ENCODE measurements at places on chromosomes 3 and 15.

- DNase-seq, result no peak
Observed at GRCh38 chr3:187006864-187007630, 76.7 kb downstream of the ST6GAL1 start.

- DNase-seq, result no peak
Observed at GRCh38 chr3:141710888-141711616, 27.0 kb upstream of the RNF7 start.

DNA sequence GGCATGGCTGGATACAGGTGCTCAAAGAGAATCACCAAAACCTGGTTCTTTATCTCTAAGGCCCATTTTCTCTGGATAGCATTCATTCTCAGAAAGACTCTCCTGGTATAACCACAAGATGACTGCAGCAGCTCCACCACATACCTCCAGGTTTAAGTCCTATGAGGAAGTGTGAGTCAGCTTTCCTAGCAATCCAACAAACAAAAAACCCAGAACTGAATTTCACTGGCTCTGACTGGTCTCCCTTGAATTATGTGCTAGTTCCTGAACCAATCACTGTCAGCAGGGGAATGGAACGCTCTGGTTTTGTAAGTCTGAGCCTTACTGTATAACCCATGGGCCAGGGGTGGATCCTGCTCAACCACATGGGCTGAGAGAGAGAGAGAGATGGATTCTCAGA lies 27.2 kb downstream of the MRPL46 start:
- DNase-seq, result no peak

DNA sequence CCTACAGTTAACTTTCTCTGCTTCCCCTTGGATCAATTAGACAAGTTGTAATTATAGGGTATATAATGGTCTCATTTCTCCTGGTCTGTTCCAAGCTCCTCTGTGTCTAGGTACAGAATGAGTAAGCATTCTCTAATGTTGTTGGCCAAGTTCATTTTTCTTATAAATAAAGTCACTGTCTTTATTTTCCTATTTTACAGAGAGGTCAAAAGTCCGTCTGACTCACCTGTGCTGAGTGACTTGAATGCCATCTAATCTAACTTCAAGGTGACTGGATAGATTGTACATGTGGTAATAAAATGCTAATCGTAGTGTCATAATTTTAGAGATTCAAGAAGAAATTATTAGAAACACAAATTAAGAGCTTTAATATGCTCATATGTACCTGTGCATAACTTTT lies 500.2 kb downstream of the PDCD6IP start:
- DNase-seq, result no peak

GRCh38 chr15:67023517-67024313 lies 41.7 kb upstream of the SMAD3 start:
- DNase-seq, result no peak

DNA sequence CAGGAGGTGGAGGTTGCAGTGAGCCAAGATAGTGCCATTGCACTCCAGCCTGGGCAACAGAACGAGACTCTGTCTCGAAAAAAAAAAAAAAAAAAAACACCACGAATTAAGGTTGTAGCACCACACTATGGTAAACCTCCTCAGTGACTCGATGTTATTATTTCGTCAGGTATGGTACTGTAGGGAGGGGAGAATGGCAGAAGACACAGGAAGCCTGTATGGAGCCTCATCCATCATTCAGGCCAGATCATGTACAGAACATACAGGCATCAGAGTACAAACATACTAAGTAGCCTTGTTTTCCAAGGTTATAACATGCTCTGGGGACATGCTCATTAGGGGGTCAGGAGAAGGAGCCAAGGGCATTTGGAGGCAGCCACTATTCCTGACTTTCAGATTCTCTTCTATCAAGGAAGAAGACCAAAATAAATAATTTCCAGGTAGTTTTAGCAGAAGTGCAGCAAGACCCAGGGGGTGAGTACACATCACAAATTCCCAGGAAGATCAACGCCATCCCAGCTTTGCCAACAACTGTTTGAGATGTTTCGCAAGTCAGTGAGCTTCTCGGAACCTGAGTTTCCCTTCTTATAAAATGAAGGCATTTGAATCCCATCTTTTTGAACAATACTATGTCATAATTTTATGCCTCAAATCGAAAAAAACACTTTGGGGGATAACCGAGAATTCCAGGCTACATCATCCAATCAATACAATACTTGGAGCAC lies 79.8 kb downstream of the FOXP1 start:
- no peak for DNase-seq

Measured in COR-L47 (cell line).